Ammon's horn (tissue), 1 donor: ENCODE measurements at places on chromosomes 3 and 15.

GRCh38 chr3:187906920-187907319 lies 161.7 kb upstream of the BCL6 start:
- no peak for DNase-seq

DNA sequence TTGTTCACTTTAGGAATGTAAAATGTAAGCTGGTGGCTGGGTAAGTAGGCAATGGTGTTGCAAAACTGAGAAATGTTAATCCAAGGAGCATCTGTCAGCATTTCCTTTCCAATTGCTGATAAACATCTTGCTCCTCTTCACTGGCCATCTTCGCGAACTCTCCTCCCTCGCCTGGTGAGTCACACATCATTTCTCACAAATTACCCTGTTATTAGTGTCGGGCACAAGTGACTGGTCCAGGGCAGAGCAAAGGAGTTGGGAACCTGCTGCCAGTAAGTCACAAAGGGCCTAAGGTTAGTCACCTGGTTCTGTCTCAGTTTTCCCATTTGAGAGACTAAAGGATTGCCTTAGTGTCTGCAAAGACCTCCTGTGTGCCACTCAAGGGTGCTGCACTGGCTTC lies 13.0 kb downstream of the CERS3 start:
- no peak for DNase-seq

DNA sequence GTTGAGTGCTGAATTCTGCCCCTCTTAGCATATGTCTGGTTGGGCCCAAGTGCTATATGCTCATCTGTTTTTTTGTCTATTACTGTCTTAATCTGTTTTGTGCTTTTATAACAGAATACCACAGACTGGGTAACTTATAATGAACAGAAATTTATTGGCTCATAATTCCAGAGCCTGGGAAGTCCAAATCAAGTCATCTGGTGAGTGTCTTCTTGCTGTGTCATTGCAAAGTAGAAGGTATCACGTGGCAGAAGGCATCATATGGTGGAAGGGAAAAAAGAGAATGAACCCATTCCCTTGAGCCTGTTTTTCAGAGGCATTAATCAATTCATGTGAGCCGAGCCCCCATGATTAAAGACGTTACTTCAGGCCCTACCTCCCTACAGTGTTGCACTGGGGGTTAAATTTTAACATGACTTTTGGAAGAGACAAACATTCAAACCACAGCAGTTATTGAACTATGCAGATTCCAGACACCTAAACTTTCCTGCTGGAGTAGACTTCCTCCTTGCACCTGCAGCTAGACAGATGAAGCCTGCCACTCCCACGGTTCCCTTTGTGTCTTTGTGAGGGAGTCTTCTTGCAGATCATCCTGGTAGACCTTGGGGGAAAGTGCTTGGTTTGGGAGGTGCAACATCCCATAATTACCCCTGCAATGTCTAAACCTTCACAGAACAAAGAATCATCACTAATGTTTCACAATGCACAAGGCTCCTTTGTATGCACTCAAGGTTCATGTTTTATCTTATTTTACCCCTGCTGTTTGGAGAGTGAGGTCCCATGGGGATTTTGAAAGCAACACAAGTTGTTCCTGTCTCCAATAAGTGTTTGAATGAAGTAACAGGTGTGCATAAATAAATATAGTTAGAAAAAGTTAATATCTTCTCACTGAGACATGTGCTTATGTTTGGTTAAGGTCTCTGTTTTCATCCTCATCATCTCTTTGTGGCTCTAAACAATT lies 64.7 kb upstream of the XCR1 start:
- no peak for DNase-seq

DNA sequence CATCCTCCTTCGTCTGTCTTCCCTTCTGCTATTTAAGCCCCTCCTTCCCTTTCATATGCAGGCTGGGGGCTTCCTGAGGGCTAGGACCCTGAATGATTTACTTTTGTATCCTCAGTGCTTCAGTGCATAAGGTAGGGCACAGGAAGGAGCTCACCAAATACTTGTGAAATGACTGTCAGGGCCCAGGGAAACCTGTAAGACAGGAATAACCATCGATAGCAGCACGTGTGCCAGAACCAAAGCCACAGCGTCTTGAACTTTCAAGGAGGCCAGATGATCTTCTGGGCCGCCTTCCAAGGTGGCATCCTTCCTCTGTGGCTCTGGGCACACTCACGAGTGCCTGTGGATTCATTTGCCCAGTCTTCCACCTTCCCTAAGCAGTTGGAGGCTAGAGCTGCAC lies 3.9 kb downstream of the TMED3 start:
- DNase-seq, result no peak

DNA sequence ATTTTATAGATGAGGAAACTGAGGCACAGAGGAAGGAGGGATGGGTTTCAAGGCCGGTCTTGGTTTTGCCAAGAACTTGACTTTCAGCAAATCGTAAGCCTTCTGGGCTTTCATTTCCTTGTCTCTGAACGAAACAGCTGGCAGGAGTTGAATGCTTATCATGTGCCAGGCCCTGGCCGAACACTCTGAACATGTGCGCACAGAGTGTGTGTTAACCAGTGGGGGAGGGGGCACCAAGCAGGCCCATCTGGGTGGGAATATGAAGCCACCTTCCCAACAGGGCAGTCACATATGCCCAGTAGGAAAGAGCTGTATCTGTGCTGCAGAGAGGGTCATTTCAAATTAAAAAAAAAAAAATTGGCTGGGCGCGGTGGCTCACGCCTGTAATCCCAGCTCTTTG lies 29.3 kb downstream of the ZNF710 start:
- DNase-seq, result no peak

- no peak for DNase-seq
Observed at GRCh38 chr3:104180906-104181305, 1185.8 kb upstream of the ALCAM start.

DNA sequence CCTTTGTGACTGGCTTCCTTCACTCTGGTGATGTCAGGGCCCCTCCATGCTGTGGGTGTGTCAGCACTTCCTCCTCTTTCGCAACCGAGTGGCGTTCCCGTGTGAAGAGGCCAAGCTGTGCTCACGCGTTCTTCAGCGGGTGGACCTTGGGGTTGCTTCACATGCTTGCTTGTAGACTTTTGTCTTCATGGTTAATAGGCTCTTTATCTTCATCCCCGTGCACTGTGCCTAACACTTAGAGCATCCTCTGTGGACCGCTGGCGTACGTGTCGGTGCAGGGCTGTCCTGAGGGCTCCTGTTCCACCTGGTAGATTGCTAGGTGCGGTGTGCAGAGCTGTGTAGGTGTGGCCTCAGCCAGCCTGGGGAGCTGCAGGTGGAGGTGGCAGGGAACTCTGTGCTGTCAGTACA lies 182.3 kb downstream of the OR4M2 start:
- DNase-seq, result no peak

DNA sequence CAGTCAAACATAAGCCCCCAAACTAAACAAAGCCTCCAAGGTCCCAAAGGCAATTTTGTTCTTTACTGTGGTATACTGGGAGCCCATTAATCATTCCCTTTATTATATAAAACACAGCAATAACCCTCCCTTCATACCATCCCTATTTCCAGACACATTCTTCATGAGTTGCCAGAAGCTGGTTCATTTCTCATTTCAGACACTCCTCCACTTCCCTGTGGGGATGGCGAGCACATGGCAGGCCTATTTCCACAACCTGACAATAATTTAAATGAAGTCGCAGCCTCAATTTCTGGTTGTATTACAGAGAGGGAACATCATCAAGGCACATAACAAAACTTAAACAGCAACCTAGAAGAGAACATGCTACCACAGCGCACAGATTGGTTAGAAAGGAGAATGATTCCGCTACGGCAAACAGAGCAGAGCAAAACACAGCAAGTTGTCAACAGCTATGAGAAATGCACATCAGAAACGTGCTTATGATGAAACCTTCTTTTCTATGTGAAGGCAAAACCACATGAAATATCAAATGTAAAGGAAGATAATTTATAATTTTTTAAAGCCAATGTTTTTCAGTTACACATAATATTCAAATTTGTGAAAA lies 63.3 kb upstream of the ARHGEF3 start:
- peak; percentile 15 for DNase-seq

DNA sequence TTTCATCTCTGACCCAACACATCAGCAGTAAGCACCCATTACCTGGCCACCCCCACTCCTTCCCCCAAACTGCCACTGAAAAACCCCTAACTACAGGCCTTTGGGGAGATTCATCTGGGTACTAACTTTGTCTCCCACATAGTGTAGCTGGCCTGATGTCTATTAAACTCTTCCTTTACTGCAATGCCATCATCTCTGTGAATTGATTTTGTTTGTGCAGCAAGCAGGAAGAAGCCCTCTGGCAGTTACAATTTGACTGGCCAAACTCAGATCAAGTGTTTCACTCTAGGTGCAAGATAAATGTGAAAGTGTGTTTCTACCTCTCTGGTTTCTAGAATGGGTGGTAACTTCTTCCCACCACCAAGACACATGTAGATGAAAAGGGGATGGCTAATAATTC lies 26.7 kb upstream of the OR5K4 start:
- DNase-seq, result no peak

GRCh38 chr3:175270866-175271265 lies 411.7 kb downstream of the NAALADL2 start:
- DNase-seq, result no peak

DNA sequence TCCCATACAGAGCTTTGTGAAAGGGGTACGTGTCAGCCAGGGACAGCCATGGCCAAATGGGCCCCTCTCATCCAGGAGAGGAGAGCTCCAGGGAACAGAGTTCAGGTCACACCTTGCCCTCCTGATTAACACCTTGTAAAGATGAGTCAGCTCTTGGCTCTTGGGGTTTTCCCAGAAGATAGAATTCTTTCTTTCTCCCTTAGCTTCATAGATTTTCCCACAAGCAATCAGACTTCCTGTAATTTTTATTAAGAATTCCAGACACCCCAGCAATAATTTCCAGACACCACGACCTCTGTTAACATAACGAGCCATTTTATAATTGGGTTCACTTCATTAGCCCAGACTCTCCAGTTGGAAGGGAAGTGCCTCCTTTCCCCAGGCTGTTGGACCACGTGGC lies 86.4 kb downstream of the LRTM1 start:
- no peak for DNase-seq

DNA sequence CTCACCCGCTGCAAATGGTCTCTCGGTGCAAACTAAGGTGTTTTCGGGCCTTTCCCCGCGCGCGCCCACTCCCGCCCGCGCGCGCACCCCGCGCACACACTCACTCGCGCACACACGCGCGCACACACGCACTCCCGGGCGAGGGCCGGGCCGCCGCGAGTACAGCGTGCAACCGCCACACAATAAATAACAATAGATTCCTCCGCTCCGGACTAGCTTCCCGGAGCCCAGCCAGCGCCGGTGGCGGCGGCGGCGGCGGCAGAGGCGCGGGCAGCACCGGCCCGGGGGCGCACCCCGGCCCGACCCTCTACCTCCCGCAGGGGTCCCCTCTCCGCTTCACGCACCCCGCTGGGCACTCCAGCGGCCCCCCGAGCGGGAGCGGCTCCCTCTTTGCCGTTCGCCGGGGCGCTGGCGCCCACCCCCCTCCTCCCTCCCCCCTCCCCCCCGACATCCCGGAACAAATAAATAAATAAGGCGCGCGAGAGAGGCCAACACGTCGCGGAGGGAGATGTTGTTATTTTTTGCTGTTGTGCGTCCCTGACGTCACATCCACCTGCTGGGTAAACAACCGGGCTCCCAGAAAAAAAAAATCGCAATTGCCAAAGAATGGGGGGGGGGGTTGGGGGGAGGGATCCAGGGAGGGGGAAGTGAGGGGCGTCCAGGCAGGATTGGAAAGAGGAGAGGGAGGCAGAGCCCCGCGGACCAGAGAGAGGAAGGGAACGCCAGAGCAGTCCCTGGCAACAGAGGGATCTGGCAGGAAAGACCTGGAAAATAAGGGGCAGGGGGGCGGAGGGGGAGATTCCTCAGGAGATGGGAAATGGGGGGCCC lies at the start of gene FOXP1:
TSS of gene FOXP1 (minus strand) at position 163 of the 828 bp plus-strand sequence. CDS start 385,347 bp downstream, outside the sequence.
- DNase-seq, result peak; percentile 82

DNA sequence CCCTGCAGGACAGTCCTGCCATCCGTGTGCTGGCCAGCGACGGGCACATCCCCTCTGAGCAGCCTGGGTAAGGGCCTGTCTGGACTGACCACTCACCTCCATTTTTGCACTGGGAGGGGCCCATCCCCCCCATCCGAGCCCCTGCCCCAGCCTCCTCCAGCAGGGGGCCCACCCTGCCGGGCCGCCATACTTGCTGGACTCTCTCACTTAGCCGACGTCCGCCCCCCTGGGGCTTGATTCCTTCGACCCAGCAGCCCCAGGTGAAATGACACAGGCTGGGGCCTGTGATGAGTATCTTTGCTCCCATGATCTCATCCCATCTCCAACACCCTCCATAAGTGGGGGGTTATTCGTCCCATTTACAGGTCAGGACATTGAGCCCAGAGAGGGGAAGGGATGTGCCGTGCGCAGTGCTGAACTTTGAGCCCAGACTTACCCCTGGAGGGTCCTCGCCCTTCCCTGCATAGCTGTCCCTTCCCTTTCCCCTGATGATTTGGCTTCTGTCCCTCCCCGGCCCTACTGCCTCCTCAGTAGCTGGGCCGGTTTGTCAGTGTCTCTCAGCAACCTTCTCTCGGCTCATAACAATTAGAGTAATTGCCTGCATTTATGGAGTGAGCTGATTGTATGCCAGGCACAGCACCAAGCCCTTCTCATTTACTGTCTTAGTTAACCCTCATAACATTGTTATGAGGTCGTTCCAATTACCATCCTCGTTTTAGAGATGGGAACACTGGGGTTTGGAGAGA lies 4.2 kb downstream of the LMAN1L start:
- no peak for DNase-seq

GRCh38 chr3:45642731-45643152 lies 46.5 kb upstream of the SACM1L start:
- no peak for DNase-seq

- no peak for DNase-seq
Observed at GRCh38 chr15:84797212-84797611, 19.9 kb upstream of the ALPK3 start.

GRCh38 chr3:151491525-151491924 lies 30.7 kb upstream of the IGSF10 start:
- no peak for DNase-seq

- no peak for DNase-seq
Observed at GRCh38 chr15:78382114-78382880, 42.1 kb downstream of the CRABP1 start.

DNA sequence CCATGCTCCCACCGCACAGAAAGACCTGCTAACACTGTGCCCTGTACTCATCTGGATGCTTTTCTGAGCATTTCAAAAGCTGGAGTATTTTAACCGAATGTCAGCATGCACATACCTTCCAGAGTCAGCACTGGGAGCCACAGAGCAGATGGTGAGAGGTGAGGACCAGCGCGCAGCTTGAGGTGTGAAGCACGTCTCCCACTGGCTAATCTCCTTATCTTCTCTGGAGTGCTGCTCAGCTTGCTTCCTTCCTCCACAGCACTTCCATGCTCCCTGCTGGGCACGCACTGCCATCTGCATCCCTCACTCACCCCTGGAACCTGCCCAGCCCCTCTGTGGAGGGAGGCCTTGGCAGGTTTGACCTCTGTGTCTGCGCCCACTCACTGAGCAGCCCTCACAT lies at the start of gene GNB5:
TSS of gene GNB5 (minus strand) at position 186 of the 400 bp plus-strand sequence. CDS start 6,716 bp downstream, outside the sequence.
- no peak for DNase-seq

GRCh38 chr3:125179143-125179883 lies 33.2 kb downstream of the SLC12A8 start:
- no peak for DNase-seq
